Left ventricle myocardium inferior (tissue), 1 donor: ENCODE measurements at places on chromosomes 5 and 9. TPM values are rescaled to one million over a fixed set of nuclear protein-coding genes. Genes with fewer than 3 reads are reported as not detected.

GADD45G gene
- 44.5 TPM for total RNA-seq

SLC46A2 gene
- not detected for total RNA-seq

TOR4A gene
- 16.3 TPM for total RNA-seq

LAMC3 gene
- total RNA-seq, result 0.66 TPM

CMBL gene
- 50.4 TPM for total RNA-seq

PCDHB10 gene
- total RNA-seq, result 0.63 TPM

SLC6A19 gene
- total RNA-seq, result not detected

- DNase-seq, result no peak
- no peaks in the 10 kb centered on the region for H3K4me1 ChIP-seq
- no peak overlapping the region for H3K27ac ChIP-seq
These were observed 1227.5 kb upstream of the CDH9 start for GRCh38 chr5:28265877-28266276.

DNA sequence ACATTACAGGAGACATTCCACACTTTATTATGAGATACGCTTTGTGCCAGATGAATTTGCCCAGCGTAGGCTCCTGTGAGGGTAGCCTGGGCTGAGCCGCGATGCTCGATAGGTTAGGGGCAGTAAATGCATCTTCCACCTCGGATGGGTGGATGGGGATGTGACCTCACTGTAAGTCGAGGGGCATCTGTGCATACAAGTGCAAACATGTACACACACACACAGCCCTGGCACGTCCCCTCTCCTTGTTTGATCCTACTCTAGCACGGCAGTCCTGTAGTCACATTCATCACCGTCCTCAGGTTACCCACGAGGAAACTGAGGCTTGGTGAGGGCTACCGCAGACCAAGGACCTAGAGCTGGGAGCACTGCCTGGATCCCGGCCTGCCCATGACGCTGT lies 166.8 kb downstream of the COL23A1 start:
- H3K27ac ChIP-seq, result no peak overlapping the region
- H3K4me1 ChIP-seq, result peaks cover 24% of the 10 kb centered on the region
- H3K4me3 ChIP-seq, result no peak overlapping the region
- no peaks in the 10 kb centered on the region for H3K36me3 ChIP-seq
- H3K27me3 ChIP-seq, result peaks cover 13% of the 10 kb centered on the region

GRCh38 chr9:70477907-70478480 lies 63.5 kb upstream of the KLF9 start:
- peaks cover 96% of the 10 kb centered on the region for H3K4me1 ChIP-seq
- H3K36me3 ChIP-seq, result no peaks in the 10 kb centered on the region
- DNase-seq, result no peak
- H3K27me3 ChIP-seq, result no peaks in the 10 kb centered on the region
- H3K27ac ChIP-seq, result peak overlapping the region; percentile 97

DNA sequence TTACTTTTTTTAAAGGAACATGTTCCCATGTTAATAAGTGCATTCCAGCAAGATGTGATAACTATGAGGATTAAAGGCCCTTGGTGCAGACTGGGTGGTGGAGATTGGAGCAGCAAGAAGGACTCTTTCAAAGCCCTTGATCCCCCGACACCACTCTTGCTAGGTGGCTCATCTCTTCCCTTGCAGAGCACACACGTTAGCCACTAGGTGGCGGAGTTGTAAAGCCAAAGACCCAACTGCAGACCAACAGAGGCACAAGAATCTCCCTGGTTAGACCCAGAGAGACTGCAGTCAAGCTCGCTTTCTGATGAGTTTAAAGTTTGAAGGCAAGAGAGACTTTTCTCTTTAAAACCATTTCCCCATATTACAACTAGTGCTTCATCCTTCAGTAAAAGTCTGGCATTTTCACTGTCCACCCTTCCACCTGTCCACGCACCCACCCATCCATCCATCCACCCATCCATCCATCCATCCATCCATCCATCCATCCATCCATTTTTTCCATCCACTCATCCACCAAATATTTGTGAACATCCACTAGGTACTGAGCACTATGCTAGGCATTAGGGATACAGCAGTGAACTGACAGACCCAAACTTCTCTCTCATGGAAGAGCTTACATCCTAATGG lies 226.9 kb downstream of the MSX2 start:
- DNase-seq, result no peak
- H3K27ac ChIP-seq, result no peak overlapping the region
- no peak overlapping the region for H3K4me3 ChIP-seq
- peaks cover 61% of the 10 kb centered on the region for H3K27me3 ChIP-seq

GRCh38 chr9:31500422-31500821 lies 884.0 kb upstream of the ACO1 start:
- H3K36me3 ChIP-seq, result no peaks in the 10 kb centered on the region
- DNase-seq, result no peak
- H3K27ac ChIP-seq, result no peak overlapping the region
- H3K4me1 ChIP-seq, result no peaks in the 10 kb centered on the region
- no peak overlapping the region for H3K4me3 ChIP-seq
- H3K27me3 ChIP-seq, result no peaks in the 10 kb centered on the region

- peaks cover 18% of the 10 kb centered on the region for H3K4me1 ChIP-seq
- DNase-seq, result no peak
- H3K27me3 ChIP-seq, result no peaks in the 10 kb centered on the region
- no peaks in the 10 kb centered on the region for H3K36me3 ChIP-seq
These were observed 958 bp downstream of the CD180 start for GRCh38 chr5:67195406-67196275.

DNA sequence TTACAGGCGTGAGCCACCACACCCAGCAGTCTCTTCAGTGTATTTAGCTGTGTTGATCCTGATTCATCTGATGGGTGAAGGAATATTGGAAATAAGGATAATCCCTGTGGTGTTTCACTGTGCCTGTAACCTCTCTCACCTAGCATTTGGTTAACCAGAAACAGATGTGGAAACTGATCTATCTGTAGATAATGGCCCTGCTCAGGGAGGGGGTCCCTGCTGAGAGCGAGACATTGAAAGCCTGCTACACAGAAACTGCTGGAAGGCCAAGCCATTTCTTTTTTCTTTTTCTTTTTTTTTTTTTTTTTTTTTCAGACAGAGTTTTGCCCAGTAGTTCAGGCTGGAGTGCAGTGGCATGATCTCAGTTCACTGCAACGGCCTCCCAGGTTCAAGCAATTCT lies 28.4 kb downstream of the QRFP start:
- H3K36me3 ChIP-seq, result peaks cover 44% of the 10 kb centered on the region
- H3K27me3 ChIP-seq, result no peaks in the 10 kb centered on the region
- peaks cover 73% of the 10 kb centered on the region for H3K4me1 ChIP-seq
- H3K27ac ChIP-seq, result no peak overlapping the region
- DNase-seq, result no peak

DNA sequence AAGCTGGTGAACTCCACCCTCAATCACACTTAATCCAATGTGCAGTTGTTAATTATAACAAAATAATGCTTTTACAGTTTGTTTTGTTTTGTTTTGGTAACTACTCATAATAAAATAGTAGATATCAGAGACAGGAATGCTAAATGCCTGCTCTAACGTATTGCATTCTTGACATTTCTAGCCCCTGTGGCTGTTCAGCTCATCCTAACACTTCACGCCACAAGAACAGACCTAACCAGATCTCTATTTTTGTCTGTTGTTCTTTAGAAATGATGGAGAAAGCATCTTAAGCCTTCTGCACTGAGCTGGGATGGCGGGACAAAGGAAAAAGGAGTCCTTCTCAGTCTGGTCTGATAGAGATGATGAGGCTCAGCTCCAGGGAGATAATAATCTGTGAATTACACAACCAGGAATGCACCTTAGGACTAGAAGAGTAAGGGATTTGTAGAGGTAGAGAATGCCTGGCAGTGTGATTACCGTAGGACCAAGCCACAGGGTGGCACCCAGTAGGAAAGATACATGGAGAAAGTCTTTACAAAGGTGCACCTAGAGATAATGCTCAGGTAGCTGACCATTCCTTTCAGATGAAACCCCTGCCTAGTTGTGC lies 628.8 kb downstream of the PDE4D start:
- no peaks in the 10 kb centered on the region for H3K36me3 ChIP-seq
- H3K27ac ChIP-seq, result peak overlapping the region; percentile 25
- no peaks in the 10 kb centered on the region for H3K27me3 ChIP-seq
- DNase-seq, result no peak

GRCh38 chr9:129685933-129686259 lies 20.4 kb downstream of the PRRX2 start:
- H3K4me3 ChIP-seq, result no peak overlapping the region
- peaks cover 33% of the 10 kb centered on the region for H3K27me3 ChIP-seq
- H3K36me3 ChIP-seq, result no peaks in the 10 kb centered on the region
- H3K27ac ChIP-seq, result no peak overlapping the region
- no peaks in the 10 kb centered on the region for H3K4me1 ChIP-seq

DNA sequence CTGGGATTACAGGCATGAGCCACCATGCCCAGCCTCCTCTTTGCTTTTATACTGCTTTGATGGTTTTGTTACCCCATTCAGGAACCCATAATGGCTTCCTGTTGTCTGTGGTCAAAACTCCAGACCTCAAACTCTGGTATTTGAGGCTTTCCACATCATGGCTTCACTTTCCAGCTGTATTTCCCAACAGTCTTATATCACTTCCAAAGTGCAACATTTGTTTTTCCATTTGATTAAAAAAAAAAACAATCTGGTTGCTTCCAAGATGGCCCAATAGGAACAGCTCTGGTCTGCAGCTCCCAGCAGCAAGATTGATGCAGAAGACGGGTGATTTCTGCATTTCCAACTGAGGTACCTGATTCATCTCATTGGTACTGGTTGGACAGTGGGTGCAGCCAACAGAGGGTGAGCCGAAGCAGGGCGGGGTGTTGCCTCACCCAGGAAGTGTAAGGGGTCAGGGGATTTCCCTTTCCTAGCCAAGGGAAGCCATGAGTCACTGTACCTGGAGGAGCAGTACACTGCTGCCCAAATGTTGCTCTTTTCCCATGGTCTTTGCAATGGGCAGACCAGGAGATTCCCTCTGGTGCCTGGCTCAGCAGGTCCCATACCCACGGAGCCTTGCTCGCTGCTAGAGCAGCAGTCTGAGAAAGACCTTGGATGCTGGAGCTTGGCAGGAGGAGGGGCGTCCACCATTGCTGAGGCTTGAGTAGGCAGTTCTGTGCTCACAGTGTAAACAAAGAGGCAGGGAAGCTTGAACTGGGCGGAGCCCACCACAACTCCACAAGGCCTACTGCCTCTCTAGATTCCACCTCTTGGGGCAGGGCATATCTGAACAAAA lies 458.4 kb downstream of the KDM4C start:
- H3K27me3 ChIP-seq, result no peaks in the 10 kb centered on the region
- H3K4me3 ChIP-seq, result no peak overlapping the region
- no peak overlapping the region for H3K27ac ChIP-seq
- no peaks in the 10 kb centered on the region for H3K36me3 ChIP-seq
- no peak for DNase-seq

GRCh38 chr5:112238473-112238872 lies 180.6 kb downstream of the EPB41L4A start:
- H3K27ac ChIP-seq, result no peak overlapping the region
- H3K4me1 ChIP-seq, result peaks cover 6% of the 10 kb centered on the region
- no peak for DNase-seq
- H3K27me3 ChIP-seq, result no peaks in the 10 kb centered on the region
- peaks cover 22% of the 10 kb centered on the region for H3K36me3 ChIP-seq

- H3K4me3 ChIP-seq, result no peak overlapping the region
- no peaks in the 10 kb centered on the region for H3K27me3 ChIP-seq
- H3K36me3 ChIP-seq, result no peaks in the 10 kb centered on the region
- no peak for DNase-seq
- H3K27ac ChIP-seq, result no peak overlapping the region
These were observed 99.1 kb upstream of the ABCA1 start for GRCh38 chr9:105027084-105027483.

GRCh38 chr5:15234366-15234765 lies 265.6 kb upstream of the FBXL7 start:
- no peaks in the 10 kb centered on the region for H3K27me3 ChIP-seq
- H3K36me3 ChIP-seq, result no peaks in the 10 kb centered on the region
- no peaks in the 10 kb centered on the region for H3K4me1 ChIP-seq
- no peak overlapping the region for H3K4me3 ChIP-seq

DNA sequence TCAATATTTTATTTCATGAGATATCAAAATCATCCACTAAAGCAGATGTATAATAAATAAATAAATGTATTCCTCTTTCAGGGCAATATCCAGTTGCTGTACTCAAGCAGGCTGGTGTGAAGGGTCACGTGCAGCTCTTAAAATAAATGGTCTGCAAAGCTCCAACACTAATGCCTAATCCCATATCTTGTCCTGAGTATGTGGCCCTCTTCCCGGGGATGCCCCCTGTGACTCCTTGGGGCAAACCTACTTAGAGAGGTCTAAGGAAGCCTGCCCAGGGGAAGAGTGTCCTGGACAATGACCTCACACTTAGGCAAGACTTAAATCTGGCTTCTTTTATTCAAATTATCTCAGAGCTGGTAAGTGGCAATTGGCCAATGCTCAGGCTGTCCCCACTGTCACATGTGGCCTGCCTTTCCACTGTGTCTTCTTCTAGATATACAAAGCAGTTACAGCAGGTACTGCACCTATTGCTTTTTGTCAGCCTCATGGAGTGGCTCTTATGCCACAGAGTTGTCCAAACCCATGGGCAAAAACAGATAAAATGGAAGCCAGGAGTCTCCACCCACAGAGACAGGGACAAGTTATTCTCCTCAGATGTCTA lies 55.3 kb downstream of the SEMA5A start:
- no peaks in the 10 kb centered on the region for H3K27me3 ChIP-seq
- peaks cover 18% of the 10 kb centered on the region for H3K4me1 ChIP-seq
- peak overlapping the region; percentile 58 for H3K27ac ChIP-seq
- H3K4me3 ChIP-seq, result no peak overlapping the region

GRCh38 chr5:39219437-39219836 lies at the start of gene FYB1:
TSS of gene FYB1 (minus strand) at chr5:39219563. CDS start at chr5:39202960, 16,603 bp downstream.
- no peaks in the 10 kb centered on the region for H3K4me1 ChIP-seq
- no peaks in the 10 kb centered on the region for H3K27me3 ChIP-seq
- H3K36me3 ChIP-seq, result no peaks in the 10 kb centered on the region

DNA sequence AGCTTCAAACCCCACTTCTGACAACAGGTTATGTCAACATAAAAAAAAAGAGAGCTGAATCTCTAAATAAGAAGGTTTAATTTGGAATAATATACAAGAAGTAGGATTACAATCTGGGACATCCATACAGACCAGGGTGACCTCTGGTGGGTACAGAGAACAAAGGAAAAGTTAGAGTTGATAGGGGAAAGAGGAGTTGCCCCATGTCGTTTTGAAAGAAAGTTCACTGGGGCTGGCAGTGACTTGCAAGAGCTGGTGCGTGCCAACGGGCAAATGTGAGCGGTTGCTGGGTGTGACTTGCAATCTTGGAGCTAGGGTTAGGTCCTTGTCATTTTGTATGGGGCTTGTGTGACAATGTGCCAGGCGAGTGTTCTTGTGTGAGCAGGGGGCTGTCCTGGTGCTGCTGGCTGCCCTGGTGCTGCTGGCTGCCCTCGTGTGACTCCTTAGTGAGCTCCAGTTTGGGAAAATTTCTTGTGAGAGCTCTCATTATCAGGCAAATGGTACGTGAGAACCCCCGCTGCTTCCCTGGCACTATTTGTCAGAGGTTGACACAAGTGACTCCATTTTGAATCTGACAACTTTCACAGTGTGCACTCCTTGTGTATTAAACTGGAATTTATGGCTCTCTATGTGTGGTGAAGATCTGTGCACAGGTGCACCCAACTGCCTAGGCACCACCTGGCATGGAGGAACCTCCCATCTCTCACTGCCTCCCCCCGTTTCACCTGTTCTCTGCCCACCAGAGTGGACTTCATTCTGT lies 69.8 kb downstream of the UBE2QL1 start:
- H3K4me3 ChIP-seq, result no peak overlapping the region
- H3K27me3 ChIP-seq, result peaks cover 12% of the 10 kb centered on the region
- no peak for DNase-seq
- H3K4me1 ChIP-seq, result no peaks in the 10 kb centered on the region

- no peaks in the 10 kb centered on the region for H3K27me3 ChIP-seq
- peaks cover 44% of the 10 kb centered on the region for H3K4me1 ChIP-seq
- no peak overlapping the region for H3K4me3 ChIP-seq
- peaks cover 4% of the 10 kb centered on the region for H3K36me3 ChIP-seq
These were observed 55.5 kb downstream of the HABP4 start for GRCh38 chr9:96505316-96505991.

GRCh38 chr5:167642181-167642580 lies 649.3 kb upstream of the WWC1 start:
- no peak overlapping the region for H3K4me3 ChIP-seq
- H3K27me3 ChIP-seq, result no peaks in the 10 kb centered on the region
- DNase-seq, result no peak
- H3K36me3 ChIP-seq, result no peaks in the 10 kb centered on the region
- peaks cover 16% of the 10 kb centered on the region for H3K4me1 ChIP-seq
- H3K27ac ChIP-seq, result no peak overlapping the region
